Activated CD4-positive, alpha-beta T cell treated with anti-CD3 and anti-CD28 coated beads, Interleukin-2, Interleukin-4, amounts not matched to agents 100 ng/mL and 50 ng/mL, durations not matched to agents 16 hours and 8 hours (primary cell): ENCODE measurements at places on chromosomes 5 and 9.
A peak's percentile ranks its signal among the peaks of the same experiment; 100 is the strongest.

- DNase-seq: no peak
Observed at GRCh38 chr9:120774719-120775118, 18.5 kb downstream of the FBXW2 start.

DNA sequence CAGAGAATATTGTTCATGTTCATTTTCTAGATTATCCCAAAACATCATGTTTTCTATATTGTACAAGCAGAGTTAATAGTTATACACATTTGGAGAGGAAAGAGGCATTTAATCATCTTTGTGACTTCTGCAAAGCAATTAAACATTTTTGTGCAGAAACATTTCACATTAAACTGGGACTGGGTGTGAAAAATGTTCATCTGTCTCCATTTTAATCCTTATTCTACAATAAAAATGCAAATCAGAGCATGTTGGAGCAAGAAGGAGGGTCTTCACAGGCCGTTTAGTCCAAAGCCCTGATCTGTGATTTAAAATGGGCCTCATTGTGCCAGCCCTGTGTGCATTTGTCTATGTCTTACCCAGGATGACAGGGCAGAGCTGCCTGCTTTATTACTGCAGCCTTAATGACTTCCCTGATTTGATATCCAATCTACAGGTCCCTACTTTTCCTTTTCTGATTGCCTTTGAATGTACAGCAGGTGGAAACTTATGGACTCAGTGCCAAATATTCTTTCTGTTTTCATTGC is 183.5 kb downstream of the CAVIN4 start:
- no peak for DNase-seq

GRCh38 chr5:54390015-54390414 is 65.5 kb upstream of the HSPB3 start:
- no peak for DNase-seq

- no peak for DNase-seq
Observed at GRCh38 chr5:137282216-137282615, 216.9 kb downstream of the SPOCK1 start.

DNA sequence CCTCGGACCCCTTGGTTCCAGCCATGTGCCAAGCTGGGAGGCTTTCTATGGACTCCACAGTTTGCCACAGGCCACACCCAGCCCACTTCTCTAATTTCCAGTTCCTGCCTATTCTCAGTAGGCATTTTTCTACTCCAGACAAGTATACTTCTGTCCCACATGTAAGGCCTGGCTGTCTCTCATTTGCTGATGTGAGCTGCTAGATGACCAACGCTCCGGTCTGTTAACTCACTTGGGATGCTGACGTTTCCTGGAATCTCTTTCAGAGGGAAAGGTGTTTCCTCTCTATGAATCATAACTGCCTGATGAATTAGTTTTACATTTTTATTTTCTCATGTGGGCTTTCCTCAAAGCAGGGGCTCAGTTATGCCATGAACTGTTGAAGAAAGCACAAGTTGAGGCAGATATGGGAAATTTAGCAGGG is 36.3 kb downstream of the ERGIC1 start:
- no peak for DNase-seq

GRCh38 chr9:133897675-133898074 is 94.4 kb downstream of the VAV2 start:
- no peak for DNase-seq

DNA sequence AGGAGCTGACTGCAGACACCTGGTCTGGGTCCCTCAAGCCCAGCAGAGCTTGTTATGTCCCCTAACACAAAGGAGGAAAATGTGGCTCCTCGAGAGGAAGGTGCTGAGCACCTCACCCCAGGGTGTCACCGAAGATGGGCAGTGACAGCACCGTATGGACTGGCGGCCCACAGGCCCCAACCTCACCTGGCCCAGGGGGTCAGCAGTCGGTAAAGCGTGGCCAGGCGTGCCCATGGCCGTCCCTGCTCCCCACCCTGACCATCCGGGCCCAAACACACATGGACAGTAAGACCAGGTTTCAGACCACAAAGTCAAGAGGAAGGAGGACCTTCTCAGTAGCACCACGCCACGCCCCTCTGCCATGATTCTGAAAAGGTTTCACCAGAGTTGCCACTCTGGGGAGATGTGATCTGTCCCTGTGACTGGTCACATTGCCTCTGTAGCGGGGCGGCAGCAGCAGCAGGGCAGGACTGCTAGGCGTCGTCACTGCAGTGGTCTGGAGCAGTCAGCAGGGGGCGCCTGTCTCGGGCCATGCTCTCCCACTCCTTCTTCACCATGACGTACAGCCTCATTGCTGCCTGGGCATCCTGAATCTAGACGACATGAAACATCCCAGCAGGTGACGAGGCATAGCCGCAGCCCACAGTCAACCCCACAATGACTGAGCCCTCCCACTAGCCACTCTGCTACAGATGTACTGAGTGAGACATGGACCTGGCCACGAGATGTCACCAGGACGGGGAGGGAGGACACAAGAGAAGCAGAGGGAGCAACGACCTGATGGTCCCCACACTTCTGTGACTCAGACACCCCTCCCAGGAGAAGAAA is 11.1 kb downstream of the REXO4 start:
- peak; percentile 87 for DNase-seq

- no peak for DNase-seq
Observed at GRCh38 chr9:130138171-130138653, 34.0 kb upstream of the NCS1 start.

DNA sequence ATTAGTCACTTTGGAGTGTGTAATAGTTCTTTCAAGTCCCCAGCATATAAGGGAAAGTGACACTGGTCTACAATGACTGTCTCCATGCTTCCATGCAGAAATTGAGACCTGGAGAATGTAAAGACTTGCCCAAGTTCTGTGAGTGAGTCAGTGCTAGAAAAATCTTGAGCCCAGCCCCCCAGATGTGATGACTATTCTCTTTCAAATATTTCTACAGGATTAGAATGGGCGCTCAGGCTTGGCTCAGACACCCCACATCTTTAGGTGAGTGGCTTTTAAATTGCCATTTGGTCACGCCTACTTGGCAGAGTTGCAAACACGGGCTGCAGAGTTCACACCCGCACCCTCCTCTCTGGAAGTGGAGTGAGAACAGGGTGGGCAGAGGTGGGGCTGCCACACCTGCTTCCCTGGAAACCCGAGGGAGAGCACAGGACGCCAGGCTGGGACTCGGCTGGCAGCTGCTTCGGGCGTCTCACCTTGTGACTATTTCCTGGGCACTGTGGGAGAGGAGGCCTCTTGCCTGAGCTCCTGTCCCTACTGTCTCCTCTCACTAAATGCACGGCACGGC is 37.6 kb downstream of the ROPN1L start:
- DNase-seq: no peak

DNA sequence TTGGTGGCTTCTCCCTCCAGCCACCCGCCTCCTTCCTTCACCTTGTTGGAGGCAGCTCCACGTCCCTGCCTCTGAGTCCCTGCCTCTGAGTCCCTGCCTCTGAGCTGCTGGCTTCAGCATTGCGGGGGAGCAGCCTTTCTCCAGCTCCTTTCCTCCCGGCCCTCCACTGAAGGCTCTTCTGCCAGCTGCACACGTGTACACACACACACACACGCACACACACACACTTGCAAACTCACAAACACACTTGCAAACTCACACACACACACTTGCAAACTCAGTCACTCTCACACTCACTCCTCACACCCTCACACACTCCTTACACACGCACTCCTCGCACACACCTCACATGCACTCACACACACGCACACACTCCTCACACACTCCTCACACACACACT is 45.1 kb downstream of the C9orf50 start:
- DNase-seq: no peak

GRCh38 chr9:137275588-137276472 is 1.7 kb upstream of the TOR4A start:
- no peak for DNase-seq

- no peak for DNase-seq
Observed at GRCh38 chr5:157233515-157233914, 32.4 kb upstream of the CYFIP2 start.

GRCh38 chr5:133334796-133335639 is 277.3 kb downstream of the FSTL4 start:
- no peak for DNase-seq

DNA sequence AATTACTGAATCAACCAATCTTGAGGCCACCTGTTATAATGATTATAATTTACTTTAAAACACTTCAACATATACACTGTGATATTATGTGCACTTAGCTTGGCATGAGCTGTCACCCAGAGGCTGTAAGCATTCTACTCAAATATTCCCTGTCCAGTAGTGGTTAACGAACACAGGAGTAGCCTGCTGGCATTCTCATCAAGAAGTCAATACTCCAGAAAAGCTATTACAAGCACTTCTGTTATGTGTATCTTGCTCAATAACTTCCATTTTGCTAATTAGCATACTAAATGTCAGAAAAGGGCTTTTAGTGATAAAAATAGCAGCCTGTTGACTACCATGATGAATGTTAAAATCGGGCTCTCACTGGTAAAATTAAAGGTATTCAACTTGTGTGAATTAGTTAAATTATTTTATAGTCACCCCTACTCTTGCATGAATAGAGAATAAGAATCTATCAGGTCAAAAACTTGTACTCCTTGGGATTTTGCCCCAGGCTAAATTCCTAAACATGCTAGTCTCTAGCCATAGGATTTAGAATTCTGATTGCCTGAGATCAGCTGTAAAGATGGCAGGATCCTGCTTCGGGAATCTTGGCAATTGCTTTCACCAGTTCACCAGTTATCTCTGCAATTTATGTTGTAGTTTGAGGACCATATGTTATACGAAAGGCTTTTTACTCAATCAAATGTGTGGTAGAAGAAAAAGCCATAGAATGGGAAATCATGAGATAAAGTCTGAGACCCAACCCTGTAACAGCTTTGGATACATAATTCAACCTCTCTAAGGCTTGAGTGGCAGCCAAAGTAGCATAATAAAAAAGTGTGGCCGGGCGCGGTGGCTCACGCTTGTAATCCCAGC is 43.4 kb upstream of the PAM start:
- DNase-seq: no peak
